ENCODE measurements at places on chromosomes 4 and X.

DNA sequence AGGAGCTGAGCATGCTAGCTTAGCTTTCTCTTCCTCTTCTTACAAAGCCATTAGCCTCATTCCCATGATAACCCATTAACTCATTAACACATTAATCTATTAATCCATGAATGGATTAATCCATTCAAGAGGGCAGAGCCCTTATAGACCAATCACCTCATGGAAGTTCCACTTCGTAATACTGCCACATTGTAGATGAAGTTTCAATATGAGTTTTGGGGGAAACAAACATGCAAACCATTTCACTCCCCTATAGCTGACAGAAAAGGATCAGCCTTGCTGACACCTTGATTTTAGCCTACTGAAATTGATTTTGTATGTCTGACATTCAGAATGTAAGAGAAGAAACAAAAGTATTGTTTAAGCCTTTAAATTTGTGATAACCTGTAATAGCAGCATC, 251.8 kb upstream of the GALNTL6 start:
- DNase-seq, result no peak

GRCh38 chrX:118174516-118175098, 58.0 kb upstream of the KLHL13 start:
- no peak for DNase-seq

- no peak for DNase-seq
Measured at GRCh38 chr4:37909332-37910090, 18.6 kb downstream of the TBC1D1 start.

DNA sequence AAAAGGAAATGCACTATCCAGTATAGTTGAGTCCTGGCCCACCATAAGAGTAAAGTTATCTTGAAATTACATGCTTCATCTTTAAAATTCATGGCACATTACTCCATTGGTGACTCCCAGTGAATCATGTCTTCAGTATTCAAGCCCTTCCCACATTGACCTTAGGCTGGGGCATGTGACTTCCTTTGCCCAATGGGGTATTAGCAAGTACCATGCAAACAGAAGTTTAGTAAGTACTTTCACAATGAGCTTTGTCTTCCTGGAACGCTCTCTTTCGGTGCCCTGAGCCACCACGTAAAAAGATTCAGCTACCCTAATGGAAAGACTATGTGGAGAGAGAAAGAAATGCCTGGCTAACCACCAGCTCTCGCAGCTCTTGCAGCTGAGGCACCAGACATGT, 235.4 kb downstream of the HNRNPD start:
- no peak for DNase-seq

GRCh38 chr4:127249066-127249766, 383.5 kb upstream of the INTU start:
- no peak for DNase-seq

GRCh38 chr4:88002786-88003185, 4.6 kb upstream of the PKD2 start:
- no peak for DNase-seq

DNA sequence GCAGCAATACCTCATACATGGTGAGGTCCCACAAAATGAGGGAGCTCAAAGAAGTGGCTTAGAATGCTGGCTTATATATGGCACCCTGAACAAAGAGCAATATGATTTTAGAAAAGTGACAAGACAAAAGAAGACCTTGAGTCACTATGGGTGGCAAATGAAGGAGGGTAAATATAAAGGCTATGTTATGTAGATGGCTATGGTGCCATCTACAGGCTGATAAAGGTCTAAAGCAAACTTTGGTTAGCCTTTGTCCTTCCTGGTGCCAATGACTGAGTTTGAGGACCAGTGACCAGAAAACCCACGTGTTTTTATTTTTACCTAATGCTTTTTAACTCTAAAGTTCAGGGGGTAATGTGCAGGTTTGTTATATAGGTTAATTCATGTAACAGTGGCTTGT, 151.8 kb downstream of the CCNG2 start:
- DNase-seq, result no peak

Measured in stimulated activated CD8-positive, alpha-beta memory T cell treated with anti-CD3 and anti-CD28 coated beads, Interleukin-7, amount 100 ng/mL, for 4 hours (primary cell).